ENCODE measurements at places on chromosomes 11 and 22.

DNA sequence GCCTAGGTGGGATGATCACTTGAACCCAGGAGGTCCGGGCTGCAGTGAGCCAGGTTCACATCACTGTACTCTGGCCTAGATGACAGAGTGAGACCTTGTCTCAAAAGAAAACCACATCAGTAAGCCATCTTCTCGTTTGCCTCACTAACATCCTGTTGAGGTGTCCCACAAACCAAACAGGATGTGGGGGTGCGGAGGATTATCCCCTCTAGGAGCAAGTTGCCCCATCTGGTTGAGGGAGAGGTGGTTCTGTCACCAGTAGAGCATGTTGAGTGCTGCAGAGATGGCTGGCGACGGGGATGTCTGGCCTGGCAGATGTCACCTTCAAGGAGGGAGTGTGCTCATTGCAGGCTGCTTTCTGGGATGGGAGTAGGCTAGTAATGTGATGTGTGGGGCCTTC is 72.4 kb downstream of the ZNRF3 start:
- DNase-seq = peak; percentile 29

GRCh38 chr22:41619979-41620588 is 759 bp downstream of the DESI1 start:
- no peak for DNase-seq

DNA sequence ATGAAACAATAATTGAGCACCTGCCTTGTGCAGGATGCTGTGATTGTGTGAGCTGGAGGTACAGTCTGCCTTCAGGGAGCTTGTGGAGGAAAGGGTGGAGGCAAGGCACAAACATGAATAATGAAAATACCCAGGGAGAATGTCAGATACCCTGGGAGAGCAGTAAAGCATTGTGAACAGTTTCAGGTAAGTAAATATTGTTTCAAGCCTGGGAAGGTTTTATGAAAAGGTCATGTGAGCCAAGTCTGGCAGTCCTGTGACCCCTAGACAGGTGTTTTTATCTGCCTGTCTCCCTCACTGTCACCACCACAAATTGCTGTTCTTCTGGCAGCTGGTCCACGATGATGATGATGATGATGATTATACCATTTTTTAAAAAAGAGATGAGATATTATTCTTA is 32.0 kb downstream of the SPECC1L start:
- DNase-seq = no peak

- no peak for DNase-seq
Observed at GRCh38 chr11:127274328-127274676, 273.7 kb upstream of the KIRREL3 start.

DNA sequence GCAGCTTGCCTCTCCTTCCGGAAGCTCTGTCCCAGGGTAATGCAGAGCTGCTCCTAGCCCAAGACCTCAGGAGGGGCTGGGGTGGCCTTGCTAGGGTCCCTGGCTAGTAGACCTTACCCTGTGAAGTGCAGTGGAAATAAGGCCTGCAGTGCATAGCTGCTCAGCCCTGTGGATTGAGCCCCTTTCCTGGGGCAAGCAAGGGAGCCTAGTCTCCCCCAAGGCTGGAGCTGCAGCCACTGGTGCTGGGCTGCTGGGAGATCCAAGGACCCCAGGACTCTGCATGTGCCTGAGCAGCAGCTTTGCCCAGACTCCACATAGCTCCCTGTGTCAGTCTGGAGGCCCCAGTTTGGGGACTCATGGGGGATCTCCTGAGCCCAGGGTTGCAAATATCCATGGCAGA is 57.9 kb downstream of the FANCF start:
- no peak for DNase-seq

DNA sequence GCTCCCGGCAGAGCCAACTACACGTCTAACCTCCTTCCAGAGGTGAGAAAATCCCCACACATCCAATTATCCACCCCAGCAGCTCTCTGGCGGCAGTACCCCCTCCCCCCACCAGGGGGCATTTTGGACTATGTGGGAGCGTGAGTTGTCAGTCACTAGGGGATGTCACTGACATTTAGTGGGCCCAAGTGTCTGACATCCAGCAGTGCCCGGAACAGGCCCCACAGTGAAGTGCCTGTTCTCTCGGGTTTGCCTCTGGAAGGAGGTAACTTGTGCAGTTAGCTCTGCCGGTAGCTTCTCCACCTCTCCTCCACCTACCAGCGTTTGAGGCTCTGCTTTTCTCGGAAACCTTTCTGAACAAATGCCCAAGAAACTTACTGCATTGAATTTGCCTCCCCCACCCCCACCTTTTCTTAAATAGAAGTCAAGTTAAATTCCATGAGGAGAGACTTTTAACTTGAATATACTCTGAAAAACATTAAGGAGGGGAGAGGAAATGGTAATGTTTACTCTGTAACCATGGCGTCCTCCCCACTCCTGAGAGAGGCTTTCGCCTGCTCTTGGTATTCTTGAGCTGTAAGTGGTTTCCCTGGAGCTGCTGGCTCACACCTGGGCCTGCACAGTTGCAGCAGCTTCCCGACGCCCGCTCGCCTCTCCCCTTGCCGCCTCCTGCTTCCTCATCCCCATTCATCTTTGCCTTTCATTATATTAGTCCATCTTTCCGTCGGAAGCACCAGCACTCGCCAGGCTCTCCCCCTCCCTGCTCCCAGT is 112.8 kb downstream of the WNT7B start:
- peak; percentile 61 for DNase-seq

DNA sequence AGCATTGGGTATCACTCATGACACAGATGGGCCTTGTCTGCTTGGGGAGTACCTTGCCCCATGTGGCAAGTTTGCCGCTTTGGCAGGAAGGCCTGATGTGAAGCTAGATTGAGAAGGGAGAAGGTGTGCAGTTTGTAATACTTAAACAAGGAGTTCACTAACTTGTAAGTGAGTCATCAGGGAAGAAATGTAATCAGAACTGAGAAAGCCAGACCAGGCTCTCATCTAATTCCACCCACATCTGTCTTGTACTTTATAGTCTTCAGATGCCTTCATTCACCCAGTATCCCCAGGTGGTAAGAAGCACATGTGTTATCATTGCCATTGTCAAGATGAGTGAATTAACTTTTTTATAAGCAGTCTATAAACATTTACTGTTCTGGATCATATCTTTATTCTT is 116.0 kb upstream of the DDI1 start:
- DNase-seq = peak; percentile 36

DNA sequence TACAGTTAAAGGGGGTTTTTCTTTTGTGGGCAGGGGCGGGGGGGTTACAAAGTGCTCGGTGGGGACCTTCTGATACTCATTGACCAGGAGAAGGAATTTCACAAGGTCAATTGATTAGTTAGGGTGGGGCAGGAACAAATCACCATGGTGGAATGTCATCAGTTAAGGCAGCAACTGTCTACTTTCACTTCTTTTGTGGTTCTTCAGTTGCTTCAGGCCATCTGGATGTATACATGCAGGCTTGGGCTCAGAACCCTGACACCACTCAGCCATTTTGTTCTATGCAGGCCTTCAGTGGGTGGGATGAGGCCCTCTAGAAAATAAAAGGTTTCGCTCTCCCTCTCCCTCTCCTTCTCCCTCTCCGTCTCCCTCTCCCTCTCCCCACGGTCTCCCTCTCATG is 29.6 kb downstream of the TSPAN32 start:
- DNase-seq = no peak

DNA sequence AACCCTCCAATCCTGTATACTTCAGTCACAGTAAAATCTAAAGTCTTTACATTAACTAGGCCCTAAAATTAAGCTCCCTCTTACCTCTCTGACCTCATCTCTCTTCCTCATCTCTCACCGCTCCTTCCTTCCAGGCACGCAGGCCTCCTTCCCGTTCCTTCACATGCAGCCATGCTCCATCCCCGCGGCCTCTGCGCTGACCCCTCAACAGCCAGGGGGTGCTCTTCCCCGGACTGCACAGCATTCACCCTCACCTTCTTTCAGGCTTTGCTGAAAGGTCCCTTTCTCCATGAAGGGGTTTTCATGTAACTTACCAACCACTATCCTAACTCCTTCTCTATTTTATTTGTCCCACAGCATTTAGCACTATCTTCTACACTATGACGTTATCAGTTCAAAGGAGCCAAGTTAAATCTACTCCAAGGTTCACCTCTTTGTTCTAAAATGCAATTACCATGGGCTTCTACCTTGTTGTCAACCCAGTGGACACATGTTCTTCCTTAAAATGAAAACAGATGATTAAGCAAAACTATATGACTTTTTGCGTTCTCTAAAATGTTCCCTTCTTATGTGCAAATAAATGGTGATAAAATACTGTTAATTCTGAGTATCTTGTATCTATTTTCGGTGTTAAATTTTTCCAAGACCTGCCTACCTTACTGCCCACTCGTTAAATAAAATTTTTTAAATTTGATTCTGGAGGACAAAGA is 57.8 kb upstream of the APOA1 start:
- no peak for DNase-seq

DNA sequence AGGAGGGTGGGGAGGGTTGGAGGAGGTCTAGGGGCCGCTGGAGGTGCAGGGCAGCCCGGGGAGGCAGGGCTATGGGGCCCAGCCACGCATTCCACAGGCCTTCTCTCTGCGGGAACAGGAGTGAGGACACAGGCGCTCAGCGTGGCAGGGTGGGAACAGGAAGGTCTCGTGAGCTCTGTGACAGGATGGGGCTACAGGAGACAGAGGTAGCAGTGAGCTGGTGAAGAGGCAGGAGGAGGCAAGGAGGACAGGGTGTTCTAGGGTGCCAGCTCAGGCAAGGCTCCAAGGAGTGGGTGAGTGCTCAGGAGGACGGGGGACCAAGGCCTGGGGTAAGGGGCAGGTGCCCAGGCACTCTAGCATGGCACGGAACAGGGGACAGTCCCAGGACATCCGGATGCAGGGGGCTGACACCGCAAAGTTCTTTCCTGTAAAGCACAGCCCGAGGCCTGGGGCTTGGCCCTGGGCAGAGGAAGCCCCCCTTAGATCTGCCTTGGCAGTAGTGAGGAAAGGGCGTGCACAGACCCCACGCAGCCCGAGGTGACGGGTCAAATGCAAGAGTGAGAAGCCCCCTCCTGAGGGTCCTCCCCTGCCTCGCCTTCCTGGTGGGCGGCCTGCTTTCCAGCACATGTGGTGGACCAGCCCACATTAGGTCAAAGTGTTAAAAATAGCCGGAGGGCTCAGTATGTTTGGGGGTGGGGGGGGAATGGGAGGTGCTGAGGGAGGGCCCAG is 4.7 kb upstream of the NEAT1 start:
- DNase-seq = peak; percentile 46

GRCh38 chr11:2762031-2762380 is 62.2 kb upstream of the KCNQ1OT1 start:
- DNase-seq = no peak

All from AG10803 (cell line).